ENCODE measurements at places on chromosomes 11 and 22. TPM values are rescaled to one million over a fixed set of nuclear protein-coding genes. Genes with fewer than 3 reads are reported as not detected.

DNA sequence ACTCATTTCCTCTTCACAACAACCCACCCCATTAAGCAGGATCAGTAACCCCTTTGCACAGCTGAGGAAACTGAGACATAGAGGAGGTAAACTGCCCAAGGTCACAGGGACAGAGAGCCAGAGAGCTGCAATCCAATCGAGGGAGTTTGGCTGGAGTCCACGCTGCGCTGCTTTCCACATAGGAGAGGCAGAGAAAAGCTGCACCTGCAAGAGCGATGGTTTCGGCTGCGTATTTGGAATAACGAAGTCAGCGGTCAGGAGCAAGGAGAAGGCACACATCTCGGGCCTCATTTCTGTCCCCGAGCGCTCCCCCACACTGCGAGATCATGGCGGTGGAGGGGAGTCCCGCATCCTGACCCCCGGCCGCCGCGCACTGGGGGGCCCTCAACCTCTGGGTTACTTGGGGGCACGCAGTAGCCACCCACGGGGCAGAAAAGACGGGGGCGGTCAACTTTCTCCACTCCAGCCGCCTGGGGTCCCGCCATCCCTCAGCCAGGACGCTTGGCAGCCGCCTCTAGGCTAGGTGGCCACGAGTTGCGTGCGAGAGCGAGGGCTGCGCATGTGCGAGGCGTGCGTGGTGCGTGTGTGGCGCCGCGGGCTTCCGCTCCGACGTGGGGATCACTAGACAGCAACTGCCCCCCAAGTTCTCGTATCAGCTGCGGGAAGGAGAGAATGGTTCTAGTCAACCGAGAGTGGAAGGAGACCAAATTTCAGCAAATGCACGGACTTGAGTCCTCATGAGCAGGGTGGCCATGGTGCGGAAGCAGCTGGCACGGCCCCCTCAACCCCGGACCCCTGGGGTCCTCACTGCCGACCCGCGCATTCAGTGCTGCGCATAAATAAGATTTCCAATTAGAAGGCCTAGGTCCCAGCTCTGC lies 42.3 kb upstream of the CLDN5 start:
- ATAC-seq: no peak

DNA sequence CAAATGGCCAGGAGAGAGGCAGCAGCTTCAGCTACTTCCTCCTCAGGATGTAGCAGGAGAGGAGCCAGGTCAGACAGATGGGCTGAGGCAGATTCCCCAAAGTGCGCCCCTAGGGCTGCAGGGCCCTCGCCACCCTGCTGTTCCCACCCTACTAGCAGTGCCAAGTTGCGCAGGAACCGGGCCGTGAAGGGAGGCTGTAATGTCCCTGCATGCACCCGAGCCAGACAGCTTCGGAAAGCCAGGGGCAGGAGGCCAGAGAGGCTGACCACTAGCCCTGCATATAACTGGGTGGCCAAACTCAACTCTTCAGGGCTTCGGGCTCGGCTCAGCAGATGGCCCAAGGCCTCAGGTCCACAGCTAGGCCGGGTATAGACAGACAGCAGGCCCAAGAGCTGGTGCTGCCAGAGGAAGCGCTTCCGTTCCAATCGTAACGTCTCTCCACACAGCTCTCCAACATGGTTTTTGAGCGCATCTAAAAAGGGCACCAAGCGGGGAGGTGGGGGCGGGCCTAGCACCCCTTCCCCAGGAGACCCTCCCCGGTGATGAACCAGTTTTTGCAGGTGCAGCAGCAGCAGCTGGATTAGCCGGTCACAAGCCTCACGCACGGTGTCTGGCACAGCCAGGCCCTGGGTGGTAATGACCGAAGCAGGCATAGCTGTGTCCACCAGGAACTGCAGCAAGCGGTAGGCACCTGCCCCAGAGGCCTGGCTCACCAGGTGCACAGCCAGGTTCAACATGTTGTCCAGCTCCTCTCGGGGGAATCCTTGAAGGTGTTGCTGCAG lies 2.0 kb upstream of the GANAB start:
- no peak for ATAC-seq

GRCh38 chr22:46914916-46915894 lies 152.8 kb downstream of the TBC1D22A start:
- no peak for ATAC-seq

GRCh38 chr22:38320605-38321402 lies 3.6 kb upstream of the CSNK1E start:
- ATAC-seq: no peak

The THY1 gene
- total RNA-seq: 1.1 TPM

The SLC36A4 gene
- total RNA-seq: 24.1 TPM

DNA sequence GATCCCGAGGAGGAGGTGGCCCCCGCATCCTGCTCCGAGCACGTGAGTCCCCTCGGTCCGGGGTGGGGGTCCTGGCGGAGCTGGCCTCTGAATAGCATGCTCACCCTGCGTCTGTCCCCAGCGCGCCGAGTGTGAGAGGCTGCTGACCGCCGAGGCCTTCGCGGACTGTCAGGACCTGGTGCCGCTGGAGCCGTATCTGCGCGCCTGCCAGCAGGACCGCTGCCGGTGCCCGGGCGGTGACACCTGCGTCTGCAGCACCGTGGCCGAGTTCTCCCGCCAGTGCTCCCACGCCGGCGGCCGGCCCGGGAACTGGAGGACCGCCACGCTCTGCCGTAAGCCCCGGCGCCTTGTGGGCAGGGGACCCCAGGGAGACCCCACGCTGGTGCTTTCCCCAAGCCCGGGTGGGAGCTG lies 3.5 kb downstream of the MUC2 start:
- ATAC-seq: no peak

- ATAC-seq: no peak
These were observed 11.7 kb downstream of the MIAT start for GRCh38 chr22:26669060-26669481.

DNA sequence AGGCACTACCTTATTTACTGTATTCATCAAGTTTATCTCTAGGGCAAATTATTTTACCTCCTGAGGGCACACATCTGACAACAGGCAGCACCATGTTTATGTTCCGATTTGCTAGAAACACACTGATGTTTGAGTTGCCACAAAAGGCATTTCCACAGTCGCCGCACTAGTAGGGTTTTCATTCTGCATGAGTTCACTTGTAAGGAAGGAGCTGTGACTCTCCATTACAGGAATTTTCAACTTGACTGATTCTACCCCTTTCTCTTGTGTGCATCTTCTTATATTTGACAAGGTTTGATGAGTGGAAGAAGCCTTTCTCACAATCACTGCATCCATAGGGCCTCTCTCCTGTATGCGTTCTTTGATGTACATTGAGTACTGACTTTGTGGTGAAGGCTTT lies 455.9 kb upstream of the CNTN5 start:
- no peak for ATAC-seq

All from activated T-helper 17 cell treated with anti-CD3 and anti-CD28 coated beads, Interleukin-2, amount 50 U/mL, for 72 hours (primary cell).